ENCODE measurements at places on chromosomes 4 and X. TPM values are rescaled to one million over a fixed set of nuclear protein-coding genes. Genes with fewer than 3 reads are reported as not detected.

GRCh38 chr4:56958111-56958517, 19.3 kb downstream of the NOA1 start:
- no peaks in the 10 kb centered on the region for H3K27me3 ChIP-seq
- no peaks in the 10 kb centered on the region for H3K4me1 ChIP-seq
- peaks cover 7% of the 10 kb centered on the region for H3K36me3 ChIP-seq
- H3K4me3 ChIP-seq, result no peak overlapping the region

GRCh38 chrX:617891-618290, 12.7 kb upstream of the SHOX start:
- no peaks in the 10 kb centered on the region for H3K27me3 ChIP-seq
- H3K4me3 ChIP-seq, result no peak overlapping the region
- H3K27ac ChIP-seq, result no peak overlapping the region
- H3K4me1 ChIP-seq, result no peaks in the 10 kb centered on the region

DNA sequence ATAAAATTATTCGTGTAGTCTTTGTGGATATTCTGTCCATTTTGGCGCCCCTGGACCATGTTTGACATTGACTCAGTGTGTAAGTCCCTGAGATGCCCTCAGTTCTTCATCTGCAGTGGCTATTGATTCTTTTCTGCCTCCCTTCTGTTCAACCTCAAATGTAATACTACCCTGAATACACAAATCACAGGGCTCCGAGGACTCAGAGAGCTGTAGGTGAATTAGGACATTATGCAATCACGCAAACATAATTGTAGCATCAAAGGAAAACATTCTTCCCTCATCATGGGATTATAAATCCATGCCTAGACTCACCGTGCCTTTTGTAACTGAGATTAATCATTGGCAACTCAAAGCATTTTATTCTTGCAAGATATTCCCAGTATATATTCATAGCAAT, 161.4 kb upstream of the PACRGL start:
- H3K27ac ChIP-seq, result no peak overlapping the region
- no peak overlapping the region for H3K4me3 ChIP-seq
- H3K4me1 ChIP-seq, result no peaks in the 10 kb centered on the region

GRCh38 chr4:109803924-109804571, 2.2 kb upstream of the CFI start:
- H3K36me3 ChIP-seq, result no peaks in the 10 kb centered on the region
- H3K4me3 ChIP-seq, result no peak overlapping the region
- H3K4me1 ChIP-seq, result peaks cover 16% of the 10 kb centered on the region
- no peak for DNase-seq
- H3K27ac ChIP-seq, result no peak overlapping the region

The MMAA gene
- 4.8 TPM for total RNA-seq
